ENCODE measurements at places on chromosomes 6 and 20.

GRCh38 chr6:145621776-145622175 lies 113.5 kb downstream of the EPM2A start:
- DNase-seq = no peak

- no peak for DNase-seq
Observed at GRCh38 chr6:106106276-106107042, 20.3 kb downstream of the PRDM1 start.

- DNase-seq = no peak
Observed at GRCh38 chr20:4076033-4076432, 60.7 kb upstream of the RNF24 start.

GRCh38 chr20:10316582-10316981 lies 98.0 kb downstream of the SNAP25 start:
- DNase-seq = no peak

DNA sequence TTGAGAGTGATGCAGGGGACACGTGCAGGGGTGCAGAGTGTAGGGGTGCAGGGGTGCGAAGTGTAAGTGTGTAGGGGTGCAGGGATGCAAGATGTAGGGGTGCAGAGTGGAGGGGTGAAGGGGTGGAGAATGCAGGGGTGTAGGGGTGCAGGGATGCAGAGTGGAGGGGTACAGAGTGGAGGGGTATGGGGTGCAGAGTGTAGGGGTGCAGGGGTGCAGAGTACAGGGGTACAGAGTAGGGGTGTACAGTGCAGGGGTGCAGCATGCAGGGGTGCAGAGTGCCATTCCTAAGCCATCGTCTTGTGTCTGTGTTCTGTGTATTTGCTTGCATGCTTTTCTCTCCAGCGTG lies 345.4 kb downstream of the TAF4 start:
- no peak for DNase-seq

- DNase-seq = no peak
Observed at GRCh38 chr6:134870677-134871498, 79.0 kb downstream of the ALDH8A1 start.

DNA sequence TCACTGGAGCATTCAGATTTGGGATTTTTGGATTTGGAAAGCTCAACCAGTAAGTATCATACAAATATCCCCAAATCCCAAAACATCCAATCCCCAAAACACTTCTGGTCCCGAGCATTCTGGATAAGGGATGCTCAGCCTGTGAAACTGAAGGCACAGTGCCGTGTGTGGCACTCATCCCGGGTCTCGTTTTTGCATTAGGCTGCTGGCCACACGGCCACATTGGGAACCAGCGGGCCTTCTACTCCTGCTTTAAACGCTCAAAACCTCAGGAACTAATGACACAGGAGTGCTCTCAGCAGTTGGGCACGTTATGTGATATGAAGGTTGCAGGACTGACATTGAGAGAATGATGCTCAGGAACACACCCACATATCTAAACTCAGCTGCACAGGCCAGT lies 35.6 kb downstream of the PSMG4 start:
- no peak for DNase-seq

GRCh38 chr6:16764188-16764950 lies 3.1 kb upstream of the ATXN1 start:
- no peak for DNase-seq

GRCh38 chr6:37103169-37104039 lies 66.5 kb upstream of the PIM1 start:
- no peak for DNase-seq

- no peak for DNase-seq
Observed at GRCh38 chr6:117615750-117616390, 13.6 kb upstream of the GOPC start.

DNA sequence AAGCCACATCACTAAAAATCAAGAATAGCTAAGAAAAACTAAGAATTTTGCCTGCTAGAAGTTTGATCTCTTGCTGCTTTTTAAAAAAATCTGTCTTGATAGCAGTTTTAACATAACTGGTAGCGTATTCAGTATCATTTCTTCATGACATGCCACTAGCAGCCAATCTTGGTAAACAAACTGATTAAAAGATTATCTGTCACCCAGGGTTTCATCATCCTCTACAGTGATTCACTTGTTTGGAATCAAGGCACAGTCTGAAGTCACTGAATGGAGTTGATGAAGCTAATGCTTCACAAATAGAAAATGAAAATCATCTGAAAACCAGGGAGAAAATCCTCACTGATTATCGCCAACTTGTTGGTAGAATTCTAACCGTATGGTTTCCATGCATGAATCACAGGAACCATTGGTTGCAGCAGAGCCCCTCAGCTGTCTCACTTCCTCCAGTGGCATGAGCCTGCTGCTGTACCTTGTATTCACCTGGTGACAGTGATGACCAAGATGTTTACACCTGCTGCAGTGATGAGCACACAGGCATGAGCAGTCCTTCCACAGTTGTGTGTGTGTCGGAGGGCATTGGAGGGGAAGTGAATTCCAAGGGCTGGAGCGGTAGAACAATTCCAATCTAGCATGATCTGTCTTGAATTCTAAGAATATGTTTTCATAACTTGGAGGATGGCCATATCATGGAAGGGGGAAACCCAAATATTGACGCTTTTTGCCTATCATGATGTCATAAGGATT lies 275.0 kb downstream of the KHDC1L start:
- no peak for DNase-seq

DNA sequence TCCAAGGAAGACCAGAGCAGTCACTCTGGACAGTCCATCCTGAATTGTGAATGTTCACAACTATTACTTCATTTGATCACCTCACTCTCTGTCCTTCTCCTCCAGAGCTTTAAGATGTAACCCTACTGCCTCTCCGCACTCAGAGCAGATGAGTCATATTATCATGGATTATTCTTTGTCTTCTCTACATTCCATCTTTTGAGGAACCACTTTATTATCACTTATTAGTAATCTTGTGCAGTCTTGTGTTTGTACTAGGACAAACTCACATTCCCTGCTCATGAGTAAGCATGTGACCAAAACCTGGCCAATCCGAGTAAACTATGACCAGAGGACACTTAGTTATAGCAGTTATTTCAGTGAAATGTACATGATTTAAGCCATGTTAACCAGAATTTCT lies 401.5 kb upstream of the ADGRB3 start:
- DNase-seq = no peak

DNA sequence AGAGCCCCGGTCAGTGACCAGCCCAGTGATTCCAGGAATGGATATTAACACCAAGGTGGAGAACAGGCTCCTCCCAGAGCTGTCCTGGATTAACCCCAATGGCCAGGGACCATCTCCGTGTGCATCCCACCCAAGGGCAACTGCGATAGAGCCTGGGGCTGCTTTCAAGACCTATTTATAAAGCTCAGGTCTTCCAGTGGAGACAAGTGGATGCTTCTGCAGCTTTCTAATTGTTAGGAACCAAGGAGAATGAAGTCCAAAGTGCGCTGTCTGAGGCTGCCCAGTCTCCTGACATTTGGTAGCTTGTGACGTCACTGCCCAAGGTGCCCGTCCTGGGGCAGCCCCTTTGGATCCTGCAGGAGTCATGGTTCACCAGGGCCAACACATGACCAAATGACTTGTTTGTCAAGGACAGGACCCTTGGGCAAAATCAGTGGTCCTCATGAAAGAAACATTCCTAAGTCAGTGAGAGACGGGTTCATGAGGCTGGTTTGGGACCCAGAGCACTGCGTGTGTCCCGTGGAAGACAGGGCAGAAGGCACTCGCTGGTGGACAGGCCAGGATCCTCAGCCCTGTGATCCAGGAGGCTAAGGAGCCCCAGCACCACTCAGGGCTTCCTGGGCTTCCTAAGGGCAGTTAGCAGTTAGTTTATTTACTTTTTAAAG lies 174.9 kb downstream of the ANKRD60 start:
- no peak for DNase-seq

- no peak for DNase-seq
Observed at GRCh38 chr20:62486484-62486883, 10.7 kb upstream of the GATA5 start.

- DNase-seq = no peak
Observed at GRCh38 chr20:38325167-38325566, 21.1 kb upstream of the LBP start.

DNA sequence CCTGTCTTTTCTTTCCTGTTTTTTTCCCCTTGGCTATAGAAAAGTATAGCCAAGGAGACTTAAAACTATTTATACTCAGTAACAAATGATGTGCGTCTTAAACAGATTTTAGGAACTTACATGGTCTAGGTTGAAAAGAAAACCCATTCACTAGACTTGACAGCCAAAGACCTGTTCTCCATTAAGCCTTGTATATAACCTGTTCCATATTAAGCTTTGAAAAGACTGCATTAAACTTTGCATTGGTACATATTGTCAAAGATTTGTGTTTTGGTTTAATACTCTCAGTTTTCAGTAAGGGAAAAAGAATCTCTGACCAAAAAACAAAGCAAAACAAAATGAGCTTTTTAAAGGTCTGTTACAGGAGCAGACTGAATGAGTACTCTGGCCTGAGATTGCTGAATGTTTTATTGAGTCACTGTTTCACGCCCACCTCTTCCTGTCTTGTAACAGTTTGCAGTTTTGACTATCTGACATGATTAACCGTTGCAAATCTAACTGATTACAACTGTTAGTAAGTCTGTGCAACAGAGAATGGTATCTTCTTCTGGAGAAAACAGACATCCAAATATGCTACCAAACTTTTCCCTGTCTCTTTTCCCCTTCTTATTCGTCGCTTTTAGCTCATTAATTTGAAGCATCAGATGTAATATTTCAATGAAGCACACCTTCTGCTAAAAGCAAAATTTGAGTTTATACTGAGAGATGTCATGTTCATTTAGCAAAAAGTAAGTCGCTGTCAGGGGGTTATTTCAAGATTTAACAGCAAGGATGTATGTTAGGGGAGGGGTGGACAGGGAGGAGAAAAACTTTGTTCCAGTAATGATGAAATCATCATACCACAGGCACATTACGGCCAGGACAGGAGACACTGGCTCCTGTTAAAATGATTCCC lies 59.1 kb upstream of the SUPT3H start:
- no peak for DNase-seq

DNA sequence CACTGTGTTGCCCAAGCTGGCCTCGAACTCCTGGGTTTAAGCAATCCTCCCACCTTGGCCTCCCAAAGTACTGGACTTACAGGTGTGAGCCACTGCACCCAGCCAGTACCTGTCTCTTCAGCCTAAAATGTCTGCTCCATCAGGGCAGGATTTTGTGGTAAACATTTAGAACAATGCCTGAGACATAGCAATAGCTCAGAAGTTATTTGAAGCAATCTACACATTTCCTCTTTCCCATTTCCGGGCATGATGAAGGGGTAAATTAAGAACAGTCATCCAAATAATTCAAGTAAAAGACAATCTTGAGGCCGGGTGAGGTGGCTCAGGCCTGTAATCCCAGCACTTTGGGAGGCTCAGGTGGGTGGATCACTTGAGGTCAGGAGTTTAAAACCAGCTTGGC lies 69.0 kb upstream of the ZNF217 start:
- no peak for DNase-seq

DNA sequence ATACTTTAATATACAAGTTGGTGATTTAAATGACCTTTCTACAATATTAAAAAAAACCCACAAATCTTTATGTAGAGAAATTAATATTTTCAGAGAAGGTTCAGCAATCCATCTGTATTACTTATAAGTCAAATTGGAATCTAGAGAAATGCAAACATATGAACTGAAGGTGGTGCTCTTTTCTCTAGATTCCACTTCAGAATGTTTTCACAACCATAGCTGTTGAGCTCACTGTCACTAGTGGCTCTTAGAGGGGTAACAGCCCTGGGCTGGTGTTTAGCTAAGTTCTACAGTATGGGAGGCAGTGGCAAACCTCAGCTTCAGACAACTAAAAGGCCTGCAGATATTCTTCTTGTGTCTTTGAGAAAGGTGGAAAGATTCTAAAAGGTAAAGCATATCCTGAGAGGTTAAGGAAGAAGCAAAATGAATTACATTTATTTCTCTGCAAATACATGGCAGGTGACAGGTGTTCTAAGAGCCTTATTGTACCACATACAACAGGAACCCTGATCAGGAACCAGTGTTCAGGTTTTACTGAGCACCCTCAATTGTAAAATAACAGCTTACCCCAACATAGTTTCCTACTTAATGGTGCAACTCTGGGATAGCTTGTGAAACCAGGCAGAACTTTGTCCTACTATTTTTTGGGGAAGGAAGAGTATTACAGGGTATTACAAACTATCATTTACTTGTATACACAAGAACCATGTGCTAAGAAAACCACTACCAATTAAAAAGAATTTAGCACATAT lies 56.6 kb upstream of the SAMHD1 start:
- DNase-seq = no peak

- DNase-seq = no peak
Observed at GRCh38 chr6:149938571-149939355, 3.1 kb upstream of the ULBP2 start.

- no peak for DNase-seq
Observed at GRCh38 chr6:127851197-127851596, 49.7 kb downstream of the THEMIS start.

- DNase-seq = no peak
Observed at GRCh38 chr20:55415567-55416142, 589.7 kb downstream of the CBLN4 start.

DNA sequence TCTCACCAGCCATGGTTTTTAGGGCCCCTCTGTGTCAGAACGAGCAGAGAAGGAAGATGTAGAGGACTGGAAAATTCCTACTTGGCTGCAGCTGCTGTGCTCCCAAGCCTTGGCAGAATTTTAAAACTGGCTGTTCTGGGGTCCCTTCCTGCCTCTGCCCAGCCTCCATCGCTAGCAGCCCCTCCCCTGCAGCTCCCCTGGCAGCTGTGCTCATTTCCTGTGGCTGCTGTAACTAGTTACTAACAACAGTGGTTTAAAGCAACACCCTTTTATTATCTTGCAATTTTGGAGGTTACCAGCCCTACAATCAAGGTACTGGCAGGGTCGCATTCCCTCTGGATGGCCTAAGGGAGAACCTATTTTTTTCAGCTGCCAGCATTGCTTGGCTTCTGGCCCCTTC lies 3.7 kb upstream of the CST11 start:
- DNase-seq = no peak

DNA sequence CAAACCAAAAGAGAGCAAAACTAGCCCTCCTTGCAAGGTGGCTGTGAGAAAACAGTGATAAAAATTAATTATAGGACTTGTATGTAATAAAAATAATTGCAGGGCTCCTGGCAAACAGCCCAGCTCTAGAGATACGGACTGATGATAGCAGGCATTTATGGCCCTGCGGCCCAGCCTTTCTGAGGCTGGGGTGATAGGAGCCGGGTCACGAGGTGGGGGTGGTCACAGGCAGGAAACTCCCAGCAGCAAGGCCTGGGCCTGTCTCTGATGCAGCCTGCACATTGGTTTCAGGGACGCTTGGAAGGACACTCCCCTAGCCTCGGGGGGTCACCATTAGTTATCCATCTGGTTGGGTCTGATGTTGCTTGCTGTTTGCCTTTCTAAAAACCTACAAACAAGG lies 18.7 kb upstream of the TTPAL start:
- DNase-seq = no peak

GRCh38 chr20:62686869-62687830 lies 21.5 kb upstream of the NTSR1 start:
- no peak for DNase-seq
